ENCODE measurements at places on chromosomes 2 and 18.
A peak's percentile ranks its signal among the peaks of the same experiment; 100 is the strongest.

GRCh38 chr2:186379052-186379451 lies 107.0 kb upstream of the ZC3H15 start:
- no peak for DNase-seq

- peak; percentile 95 for DNase-seq
Observed at GRCh38 chr2:25521665-25522387, 151.6 kb downstream of the DTNB start.

DNA sequence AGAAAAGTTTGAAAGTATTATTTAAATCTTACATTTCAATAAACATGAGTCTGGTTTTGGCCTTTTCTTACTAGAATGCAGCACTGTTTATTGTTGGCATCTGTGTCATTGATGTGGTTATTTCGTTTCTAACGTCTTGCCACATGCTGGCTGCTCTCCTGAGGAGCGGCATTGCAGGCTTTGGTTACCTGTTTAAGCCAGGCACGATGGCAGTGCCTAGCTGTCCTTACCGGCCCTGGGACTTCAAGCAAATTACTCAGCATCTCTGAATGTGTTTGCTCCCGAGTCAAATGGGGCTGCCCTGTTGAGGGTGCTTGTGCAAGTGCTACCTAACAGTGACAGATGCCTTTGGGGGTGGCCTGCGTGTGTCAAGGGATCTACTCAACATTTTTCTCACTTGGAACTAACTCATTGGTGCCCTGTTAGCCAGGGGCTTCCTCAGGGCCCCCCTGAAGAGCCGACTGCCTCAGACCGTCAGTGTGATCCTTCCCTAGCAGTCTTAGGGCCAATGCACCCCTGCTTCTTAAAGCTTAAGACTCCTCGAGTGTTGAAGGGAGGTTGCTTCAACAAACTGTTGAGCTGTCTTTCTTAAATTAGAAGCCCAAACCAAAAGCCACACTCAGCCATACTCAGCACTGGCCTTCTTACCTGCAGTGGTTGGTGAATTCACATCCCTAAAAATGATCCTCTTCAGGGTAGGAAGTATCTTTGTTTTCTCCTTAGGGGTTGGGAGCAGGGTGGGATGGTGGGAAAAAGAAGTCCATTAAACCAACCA lies 151.5 kb downstream of the NCK2 start:
- DNase-seq: no peak

DNA sequence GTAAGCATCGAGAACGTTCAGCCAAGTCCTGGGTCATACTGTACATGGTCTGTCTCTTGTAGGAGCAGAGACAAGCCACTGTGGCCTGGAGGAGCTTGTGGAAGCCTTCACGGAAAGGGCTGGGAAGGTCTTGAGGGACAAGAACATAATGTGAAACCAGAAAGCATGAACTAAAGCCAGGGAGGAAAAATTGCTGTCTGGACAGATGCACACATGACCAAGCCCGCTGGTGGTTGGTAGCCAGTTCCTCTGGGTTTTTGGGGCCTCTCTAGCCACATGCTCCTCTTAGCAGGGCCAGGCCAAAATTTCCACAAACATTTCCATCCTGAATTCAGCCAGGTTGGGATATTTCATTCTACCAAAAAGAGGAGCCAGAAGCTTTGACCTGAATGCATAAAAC lies 196.2 kb upstream of the SIX2 start:
- DNase-seq: no peak

DNA sequence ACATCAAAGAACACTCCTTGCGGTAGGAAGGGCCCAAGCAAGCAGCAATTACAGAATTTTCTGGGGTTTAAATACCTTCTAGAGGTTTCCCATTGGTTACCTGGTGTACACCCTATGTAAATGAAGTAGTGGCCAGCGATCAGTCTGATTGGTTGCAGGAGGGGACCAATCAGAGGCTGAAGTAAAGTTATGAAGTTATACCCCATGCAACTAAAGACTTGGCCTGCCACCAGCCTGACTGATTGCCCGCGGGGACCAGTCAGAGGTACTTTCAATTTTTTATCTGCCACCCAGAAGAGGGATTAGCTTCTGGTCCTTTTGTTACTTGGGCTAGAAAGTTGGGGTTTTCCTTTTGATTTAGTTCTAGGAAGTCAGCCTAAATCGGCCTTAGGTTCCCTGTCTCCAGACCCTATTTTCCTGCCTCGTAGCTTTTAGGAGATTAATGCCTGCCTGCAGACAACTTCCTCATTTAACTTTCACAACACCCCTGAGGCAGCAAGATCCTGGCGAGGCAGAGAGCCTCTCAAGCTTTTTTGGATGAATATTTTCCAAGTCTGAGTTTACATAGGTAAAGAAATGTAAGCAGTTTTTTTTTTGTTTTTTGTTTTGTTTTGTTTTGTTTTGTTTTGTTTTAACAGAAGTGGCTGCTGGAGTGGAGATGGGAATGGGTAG lies 1.5 kb upstream of the DGUOK start:
- no peak for DNase-seq

DNA sequence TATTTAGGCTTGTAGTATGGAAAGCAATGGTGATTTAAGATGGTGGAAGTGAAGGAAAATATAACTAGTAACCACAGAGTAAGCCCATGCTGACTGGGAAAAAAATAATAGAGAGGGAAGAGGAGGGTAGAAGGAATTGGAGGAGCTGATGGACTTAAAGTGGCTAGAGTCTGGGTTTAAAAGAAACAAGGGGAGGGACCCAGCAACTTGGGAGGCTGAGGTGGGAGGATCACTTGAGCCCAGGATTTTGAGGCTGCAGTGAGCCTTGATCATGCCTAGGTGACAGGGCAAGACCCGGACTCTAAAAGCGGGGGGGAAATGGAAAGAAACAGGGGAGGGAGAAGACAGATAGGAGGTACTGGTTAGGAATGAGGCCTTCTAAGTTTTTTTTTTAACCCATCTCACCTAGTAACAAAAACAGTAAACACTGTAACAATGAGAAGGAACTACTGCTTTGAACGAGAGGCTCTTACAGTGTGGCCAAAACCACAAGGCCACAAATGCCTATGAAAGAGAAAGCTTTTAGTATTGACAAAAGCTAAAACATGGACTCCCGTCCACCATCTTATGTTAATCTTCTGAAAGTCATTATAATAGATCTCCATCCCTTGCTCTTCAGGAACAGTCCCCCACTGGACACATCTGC lies 26.6 kb downstream of the METTL8 start:
- DNase-seq: no peak

- DNase-seq: no peak
Observed at GRCh38 chr2:106139238-106139935, 54.7 kb downstream of the UXS1 start.

DNA sequence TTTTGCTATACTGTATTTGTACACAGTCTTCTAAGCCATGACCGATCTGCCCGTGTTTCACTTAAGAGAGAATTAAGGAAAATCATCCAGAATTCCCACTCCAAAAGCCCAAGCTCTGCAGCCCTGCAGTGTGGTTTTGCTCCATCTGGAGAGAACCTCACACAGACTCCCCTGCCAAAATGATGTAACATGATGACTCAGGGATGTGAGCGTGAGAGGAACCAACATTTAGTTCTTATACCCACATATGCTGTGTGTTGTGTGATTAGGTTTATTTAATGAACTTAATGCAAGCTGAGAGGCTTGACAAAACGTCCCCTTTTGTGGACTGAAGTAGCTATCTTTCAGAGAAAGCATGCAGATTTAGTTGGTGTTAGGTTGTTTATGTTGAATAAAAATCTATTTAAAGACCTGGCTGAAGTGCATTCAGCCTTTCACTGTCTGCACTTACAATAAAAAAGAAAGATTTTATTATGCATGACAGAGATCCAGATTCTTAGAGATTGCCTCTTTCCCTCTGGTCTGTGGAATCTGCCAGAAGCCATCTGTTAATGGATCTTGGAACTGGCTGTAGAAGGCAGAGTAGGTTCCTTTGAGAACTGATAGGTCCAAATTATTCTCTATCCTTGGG lies 6.3 kb downstream of the RAB12 start:
- peak; percentile 82 for DNase-seq

GRCh38 chr2:55142518-55142917 lies 89.6 kb downstream of the CLHC1 start:
- no peak for DNase-seq

DNA sequence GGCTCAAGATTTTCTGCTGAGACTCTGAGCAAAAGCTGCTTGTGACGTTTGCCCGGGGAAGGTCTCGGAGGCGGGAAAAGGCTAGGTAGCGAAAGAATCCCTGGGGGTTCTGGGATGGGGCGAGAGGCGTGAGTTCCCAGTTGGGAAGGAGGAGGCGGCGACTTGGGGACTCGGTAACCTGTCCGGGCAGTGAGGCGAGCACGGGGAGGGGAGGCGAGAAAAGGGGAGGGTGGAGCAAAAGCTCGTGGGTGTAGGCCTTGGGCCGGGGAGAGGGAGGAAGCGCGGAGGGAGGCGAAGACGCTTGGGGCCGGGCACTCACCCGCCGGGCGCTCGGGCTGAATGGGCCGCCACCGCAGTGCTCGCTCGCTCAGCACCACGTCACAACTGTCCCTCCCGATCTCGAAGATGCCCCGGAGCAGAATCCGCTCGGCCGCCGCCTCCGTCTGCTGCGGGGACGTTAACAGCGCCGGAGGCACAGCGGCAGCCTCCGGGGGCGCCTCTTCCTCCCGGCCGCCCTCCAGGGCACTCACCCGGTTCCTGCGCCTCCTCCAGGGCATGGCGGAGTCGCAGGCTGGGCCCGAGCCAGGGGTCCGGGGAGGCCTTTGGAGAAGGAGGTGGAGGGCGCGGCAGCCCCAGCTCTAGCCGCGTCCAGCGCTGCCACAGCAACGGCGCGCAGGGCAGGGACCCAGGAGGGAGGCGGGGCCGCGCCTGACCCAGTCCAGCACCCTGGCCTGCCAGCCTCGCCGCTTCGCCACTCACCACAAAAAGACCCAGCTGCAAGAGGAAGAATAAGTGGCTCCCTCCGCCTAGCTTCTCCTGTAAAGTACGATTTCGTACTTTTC lies at the start of gene CERKL:
Gene CERKL (minus strand): TSS at position 656 of the 842 bp plus-strand sequence. CDS start 99 bp downstream, at position 557.
- peak; percentile 18 for DNase-seq

DNA sequence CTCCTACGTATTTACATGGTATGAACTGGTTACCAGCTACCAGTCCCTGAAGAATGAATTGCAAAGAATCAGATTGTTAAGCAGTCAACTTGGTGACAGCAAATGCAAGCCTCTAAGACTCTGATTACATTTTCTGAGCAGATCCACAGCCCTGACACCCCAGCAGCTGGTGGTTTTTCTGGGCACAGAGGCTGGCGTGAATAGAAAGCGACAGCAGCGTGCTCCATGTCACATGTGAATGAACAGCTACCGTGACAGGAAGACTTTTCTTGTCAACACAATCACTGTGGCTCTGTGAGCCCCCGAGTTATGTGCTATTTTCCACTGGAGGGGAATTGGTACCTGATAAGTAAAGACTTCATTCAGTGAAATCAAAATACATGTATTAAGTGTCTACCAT lies 93.2 kb upstream of the CBLN2 start:
- DNase-seq: no peak

GRCh38 chr2:229642371-229642770 lies 72.0 kb downstream of the DNER start:
- DNase-seq: no peak

GRCh38 chr18:21083017-21083416 lies 28.6 kb downstream of the ROCK1 start:
- DNase-seq: no peak

DNA sequence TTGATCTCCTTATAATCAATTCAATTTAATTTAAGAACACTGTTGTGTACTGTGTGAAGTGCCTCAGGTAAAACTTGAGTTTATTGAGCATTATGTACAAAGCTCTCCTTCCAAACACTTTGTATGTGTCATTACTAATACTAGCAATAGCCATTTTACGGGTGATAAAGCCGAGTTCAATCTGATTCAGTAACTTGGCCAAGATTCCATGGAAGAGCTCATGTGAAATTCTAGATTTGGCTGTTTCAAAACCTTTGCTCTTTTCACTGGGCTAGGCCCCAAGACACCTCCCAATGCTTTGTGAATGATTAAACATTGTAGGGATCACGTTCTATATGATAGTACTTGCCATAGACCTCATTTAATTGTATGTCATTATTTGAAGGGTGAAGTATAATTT lies 8.9 kb upstream of the NFE2L2 start:
- DNase-seq: no peak

- DNase-seq: peak; percentile 15
Observed at GRCh38 chr2:73112913-73113854, at the start of gene RAB11FIP5. TSS of gene RAB11FIP5 (minus strand) at chr2:73112948. CDS start at chr2:73112777, 171 bp downstream.

DNA sequence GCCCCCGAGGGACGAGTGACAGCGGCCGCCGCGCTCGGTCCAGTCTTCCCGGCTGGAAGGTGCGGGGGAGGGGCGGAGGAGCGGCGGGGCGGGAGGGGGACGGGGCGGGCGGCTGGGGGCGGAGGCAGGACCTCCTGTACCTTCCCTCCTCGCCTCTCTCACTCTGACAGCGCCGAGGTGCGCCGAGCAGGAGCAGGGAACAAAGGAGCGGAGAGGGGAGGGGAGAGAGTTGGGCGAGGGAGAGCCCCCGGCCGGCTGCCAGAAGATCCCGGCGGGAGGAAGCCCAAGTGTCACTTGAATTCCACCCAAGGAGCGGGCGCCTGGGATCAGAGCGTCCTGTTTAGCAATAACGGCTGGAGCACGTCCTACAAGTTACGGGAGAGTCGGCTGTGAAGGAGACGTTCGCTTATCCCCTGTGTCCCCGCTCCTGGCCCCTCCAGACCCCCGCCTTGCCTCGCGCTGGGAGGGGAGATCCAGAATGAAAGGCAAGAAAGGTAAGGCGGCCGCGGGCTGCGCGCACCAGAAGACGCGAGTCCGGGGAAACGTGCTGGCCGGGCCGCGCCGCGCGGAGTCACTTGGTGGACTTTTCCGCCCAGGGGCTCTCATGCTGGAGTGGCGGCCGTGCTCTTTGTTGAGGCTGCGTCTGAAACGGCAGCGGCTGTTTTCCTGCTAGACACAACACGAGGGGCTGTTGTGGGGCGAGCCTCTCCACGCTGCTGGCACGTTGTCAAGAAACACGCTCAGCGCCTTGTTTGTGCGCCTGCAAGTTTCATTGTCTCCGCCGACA lies at the start of gene TGIF1:
Gene TGIF1 (plus strand): TSS at position 161 of the 787 bp plus-strand sequence. CDS start 318 bp downstream, at position 479.
- DNase-seq: peak; percentile 30

DNA sequence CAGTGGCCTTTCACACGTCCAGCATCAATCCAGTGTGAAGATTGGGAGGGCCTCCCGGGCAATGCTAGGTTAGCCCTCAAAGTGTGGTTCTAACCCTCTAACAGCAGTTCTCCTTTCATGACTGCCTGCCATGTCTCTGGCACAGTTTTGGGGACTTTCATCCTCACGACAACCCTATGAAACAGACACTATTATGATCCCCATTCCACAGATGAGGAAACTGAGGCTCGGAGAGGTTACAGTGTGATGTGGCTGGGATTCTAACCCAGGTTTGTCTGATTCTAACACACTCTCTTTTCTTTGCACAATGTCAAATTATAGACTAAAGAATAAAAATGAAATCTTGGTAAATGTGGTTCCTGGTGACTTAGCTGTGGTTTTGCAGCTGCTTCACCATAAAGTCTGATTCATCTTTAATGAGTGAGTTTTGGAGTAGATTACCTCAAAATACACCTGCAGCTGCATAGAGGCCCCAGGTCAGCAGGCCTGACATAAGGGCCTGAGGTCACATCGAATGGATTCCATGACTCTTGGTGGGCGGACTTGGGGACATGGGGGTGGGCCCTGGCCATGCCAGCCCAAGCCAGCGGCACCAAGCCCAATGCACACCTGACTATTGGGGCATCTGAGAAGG lies 214.4 kb downstream of the GLI2 start:
- no peak for DNase-seq

GRCh38 chr2:63841254-63842022 lies at the start of gene UGP2:
TSS of gene UGP2 (plus strand) at chr2:63841896. CDS start at chr2:63842186, 290 bp downstream.
- DNase-seq: peak; percentile 93
